Fibroblast of skin of left biceps (primary cell): ENCODE measurements at places on chromosomes 16 and 17.
A peak's percentile ranks its signal among the peaks of the same experiment; 100 is the strongest.

GRCh38 chr17:52604105-52604504 is 445.6 kb upstream of the CA10 start:
- DNase-seq, result no peak

DNA sequence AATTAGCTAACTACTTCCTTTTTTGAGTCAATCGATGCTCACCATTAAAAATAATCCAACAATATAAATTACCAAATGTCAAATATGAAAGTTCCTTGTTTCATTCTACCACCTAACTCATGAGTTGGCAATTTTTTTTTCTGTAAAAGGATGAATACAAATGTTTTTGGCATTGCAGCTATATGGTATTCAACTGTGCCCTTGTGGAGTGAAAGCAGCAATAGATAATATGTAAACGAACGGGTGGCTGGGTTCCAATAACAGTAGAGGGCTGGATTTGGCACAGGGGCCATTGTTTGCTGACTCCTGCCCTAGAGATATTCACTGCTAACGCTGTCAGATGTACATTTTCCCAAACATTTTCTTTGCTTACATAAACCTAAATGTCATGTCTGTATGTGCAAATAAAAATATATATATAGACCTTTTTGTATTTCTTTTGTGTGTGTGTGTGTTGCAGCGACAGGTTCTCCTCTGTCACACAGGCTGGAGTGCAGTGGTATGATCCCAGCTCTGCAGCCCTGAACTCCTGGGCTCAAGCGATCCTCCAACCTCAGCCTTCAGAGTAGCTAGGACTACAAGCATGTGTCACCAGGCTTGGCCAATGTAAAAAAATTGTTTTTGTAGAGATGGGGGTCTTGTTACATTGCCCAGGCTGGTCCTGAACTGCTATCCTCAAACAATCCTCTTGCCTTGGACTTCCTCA is 73.9 kb downstream of the RPGRIP1L start:
- no peak for DNase-seq

GRCh38 chr17:73759734-73760438 is 115.6 kb upstream of the SDK2 start:
- no peak for DNase-seq

GRCh38 chr17:77854083-77854758 is 104.3 kb upstream of the TNRC6C start:
- DNase-seq, result no peak

- no peak for DNase-seq
Observed at GRCh38 chr16:87032554-87032953, 284.6 kb downstream of the C16orf95 start.

- no peak for DNase-seq
Observed at GRCh38 chr16:17543073-17543472, 72.3 kb upstream of the XYLT1 start.

DNA sequence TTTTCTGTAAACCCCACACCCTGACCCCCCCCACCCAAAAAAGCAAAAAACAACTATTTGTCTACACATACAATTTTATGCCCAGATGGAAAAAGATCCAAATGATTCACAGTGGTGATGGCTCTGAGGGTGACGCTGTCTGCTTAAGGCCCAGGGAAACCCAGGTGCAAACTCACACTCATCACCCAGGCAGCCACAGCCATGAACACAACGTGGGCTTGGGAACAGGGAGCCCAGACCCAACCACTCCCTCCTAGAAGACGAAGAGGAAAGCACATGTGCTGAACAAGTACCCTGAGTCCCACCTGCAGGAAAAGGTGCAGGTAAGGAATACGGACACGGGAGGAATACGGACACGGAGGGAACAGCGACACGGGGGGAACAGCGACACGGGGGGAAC is 5.4 kb downstream of the HBQ1 start:
- DNase-seq, result no peak

GRCh38 chr16:51629576-51629975 is 478.5 kb upstream of the SALL1 start:
- no peak for DNase-seq

DNA sequence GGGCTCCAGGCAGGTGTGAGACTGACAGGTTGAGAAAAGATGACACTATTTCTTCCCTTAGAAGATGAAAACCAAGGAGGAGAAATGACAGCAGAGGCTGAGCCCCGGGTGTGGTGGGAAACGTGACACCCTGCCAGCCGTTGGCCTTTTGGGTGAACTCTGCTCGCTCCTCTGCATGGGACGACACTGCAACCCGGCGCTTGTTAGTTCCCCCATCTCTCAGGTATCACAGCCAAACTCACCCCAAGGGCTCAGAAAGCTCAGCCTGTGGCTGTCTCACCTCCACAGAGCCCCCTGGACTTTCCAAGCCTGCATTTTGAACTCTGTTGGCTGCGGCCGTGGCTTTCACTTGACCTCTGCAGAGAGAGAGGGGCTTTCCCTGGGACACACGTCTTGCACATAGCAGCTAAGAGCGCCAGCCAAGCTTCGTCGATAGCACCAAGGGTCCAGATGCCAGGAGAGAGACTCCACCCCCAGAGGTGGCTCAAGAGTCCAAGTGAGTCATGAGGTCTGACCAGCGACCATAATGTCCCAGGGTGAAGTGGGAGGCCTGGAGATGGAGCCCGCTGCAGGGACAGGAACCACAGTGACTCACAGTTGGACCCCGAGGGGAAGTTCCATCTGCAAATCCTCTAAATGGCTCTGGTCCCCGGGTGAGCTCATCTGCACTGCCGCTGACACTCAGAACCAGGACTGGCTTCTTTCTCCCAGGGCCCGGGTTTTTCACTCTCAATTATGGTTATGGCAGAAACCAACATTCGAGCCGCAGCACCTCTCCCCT is 301.9 kb downstream of the SOX9 start:
- DNase-seq, result no peak

DNA sequence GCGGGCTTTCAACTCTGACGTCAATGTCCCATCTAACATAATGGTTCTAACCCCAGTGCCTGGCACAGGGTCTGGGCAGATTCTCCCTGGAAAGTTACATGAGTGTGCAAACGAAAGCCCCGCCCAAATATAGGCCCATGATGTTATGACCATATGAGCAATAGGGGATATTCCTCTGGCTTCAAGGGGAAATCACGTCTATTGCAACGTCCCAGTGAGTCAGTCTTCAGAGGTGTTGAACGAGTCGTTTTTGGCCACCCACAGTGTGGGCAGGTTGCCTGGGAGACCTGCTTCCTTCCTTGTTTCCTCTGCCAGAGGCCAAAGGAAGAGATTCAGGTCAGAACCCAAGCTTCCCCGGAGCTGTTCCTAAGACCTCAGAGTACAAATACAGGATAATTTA is 30.3 kb downstream of the PIK3R5 start:
- DNase-seq, result no peak

GRCh38 chr16:30186782-30187555 is 3.6 kb downstream of the CORO1A start:
- DNase-seq, result no peak

- DNase-seq, result no peak
Observed at GRCh38 chr17:64148699-64149098, 18.8 kb upstream of the ERN1 start.

GRCh38 chr17:74082886-74083285 is 120.6 kb upstream of the RPL38 start:
- DNase-seq, result no peak

- DNase-seq, result peak; percentile 52
Observed at GRCh38 chr16:15946257-15947044, 3.0 kb upstream of the ABCC1 start.

DNA sequence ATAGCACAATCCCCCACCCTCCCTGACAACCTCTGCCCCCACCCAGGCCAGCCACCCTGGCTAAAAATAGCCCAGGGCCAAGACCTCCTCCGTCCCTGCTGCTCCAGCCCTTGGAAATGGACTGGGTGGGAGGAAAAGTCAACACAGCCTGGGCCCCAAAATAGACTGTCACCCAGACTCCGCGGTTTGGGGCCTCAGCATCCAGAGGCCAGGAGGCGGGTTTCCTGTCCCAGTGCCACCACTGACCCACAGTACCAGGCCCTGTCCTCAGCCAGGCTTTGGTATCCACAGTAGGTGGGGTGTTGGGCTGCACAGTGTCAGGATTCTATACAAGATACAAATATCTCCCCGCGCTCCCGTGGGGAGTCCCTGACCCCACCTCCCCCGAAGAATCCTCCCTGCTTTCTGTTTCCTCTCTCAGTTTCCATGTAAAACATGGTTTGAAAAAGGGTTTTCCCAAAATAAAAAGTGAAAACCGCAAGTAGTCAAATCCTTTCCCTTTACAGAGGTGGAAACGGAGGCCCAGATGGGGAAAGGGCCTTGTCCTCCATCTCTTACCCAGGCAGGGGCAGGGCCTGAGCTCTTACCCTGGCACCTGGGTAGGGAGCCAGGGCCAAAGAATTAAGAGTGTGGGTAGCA is 20.1 kb downstream of the CPNE2 start:
- no peak for DNase-seq

GRCh38 chr17:65485388-65486299 is 75.8 kb downstream of the AXIN2 start:
- DNase-seq, result no peak

DNA sequence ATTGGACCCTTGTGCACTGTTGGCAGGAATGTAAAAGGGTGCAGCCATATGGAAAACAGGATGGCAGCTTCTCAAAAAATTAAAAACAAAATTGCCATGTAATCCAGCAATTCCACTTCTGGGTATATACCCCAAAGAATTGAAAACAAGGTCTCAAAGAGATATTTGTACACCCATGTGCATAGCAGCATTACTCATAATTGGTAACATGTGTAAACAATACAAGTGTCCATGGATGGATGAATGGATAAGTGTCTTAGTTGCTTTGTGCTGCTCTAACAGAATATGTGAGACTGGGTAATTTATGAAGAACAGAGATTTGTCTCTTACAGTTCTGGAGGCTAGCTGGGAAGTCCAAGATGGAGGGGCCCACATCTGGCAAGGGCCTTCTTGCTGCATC is 3.8 kb upstream of the RUNDC3A start:
- DNase-seq, result no peak

DNA sequence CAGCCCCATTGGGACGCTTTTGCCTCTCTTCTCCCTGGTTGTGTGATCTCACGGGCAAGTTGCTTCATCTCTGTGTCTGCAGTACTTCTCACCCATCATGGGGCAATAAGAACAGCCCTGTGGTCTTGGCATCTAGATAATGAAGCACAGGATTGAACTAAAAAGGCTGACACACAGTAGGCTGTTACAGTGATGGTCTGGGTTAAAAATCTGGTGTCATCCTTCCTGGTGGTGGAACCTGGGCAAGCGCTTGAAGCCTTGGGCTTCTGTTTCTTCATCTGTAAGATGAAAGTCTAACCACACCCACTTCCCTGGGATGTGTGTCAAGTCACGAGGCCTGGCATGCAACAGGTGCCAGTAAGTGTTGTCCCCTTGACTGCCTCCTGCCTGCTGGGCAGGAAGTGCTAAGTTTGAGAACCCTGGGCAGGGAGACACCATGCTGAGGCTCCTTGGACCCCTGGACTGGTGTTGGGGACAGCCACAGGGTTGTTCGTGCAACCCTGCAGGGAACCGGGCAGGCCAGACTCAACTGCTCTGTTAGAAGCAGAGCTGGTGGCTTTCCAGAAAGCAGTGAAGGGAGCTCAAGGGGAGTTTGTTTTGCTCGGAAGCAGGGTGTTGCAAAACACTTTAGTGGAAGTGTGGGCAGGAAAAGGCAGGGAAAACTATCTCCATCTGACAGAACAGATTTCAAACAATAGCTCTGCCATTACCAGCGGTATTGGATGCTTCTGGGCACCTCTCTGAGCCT is 5.9 kb upstream of the MAP2K3 start:
- DNase-seq, result no peak

GRCh38 chr17:1789936-1790335 is 28.1 kb downstream of the SERPINF1 start:
- DNase-seq, result no peak

DNA sequence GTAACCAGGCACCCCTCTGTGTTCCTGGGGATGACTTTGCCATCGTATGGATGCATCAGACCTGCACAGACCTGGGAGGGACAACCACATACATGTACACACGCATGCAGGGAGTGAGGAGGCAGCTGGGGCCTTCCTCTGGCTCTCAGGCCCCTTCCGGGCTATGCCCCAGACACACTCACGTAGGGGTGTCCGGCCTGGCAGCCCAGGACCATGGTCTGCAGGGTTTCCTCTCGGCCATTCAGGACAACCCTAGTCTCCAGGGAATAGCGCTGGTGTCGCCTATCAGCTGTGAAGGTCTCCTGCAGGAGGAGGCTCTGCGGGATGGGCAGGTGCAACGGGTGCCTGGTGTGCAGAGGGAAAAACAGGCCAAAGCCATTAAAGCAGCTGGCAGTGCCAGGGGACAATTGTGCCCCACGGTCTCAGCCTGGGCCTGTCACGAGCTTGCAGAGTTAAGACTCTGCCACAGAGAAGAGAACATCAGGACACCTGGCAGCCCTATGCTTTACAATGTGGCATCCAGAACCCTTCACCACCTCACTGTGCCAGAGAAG is 101.4 kb downstream of the RMI2 start:
- no peak for DNase-seq
